ENCODE measurements at places on chromosomes 11 and 22. TPM values are rescaled to one million over a fixed set of nuclear protein-coding genes. Genes with fewer than 3 reads are reported as not detected.

DNA sequence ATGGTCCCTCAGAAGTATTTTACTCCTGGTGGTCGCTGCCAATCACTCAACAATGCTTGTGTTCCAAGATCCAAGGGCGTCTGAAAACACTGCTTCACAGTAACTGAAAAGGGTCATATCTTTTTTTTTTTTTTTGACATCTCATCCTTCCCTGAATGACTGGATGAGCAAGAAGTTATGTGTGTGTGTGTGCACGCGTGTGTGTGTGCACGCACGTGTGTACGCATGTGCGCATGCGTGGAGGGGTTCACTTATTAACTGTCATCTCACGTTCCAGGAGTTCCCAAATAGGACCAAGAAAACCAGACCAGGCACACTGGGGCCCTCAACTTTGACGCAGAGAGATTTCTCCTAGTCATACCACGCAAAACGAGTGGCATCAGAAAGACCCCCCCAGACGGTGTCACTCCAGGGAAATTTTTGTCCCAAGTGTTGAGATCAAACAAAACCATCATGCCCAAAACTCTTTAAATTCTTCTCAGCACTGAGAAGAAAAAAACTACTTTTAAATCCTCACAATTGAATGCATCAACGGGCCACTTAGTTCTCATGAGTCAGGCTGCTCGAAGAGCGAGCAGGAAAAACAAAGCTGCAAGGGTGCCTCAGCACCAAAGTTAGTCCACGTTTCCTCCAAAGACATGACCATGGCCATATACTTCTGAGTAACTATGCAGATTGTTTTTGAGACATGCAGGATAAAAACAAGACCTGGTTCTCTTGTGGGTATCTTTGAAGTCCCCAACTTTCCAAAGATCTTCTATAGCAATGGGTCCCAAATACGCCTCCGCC is 12.9 kb downstream of the MN1 start:
- no peaks in the 10 kb centered on the region for H3K36me3 ChIP-seq
- no peak overlapping the region for H3K4me3 ChIP-seq
- H3K27me3 ChIP-seq, result peaks cover 3% of the 10 kb centered on the region
- DNase-seq, result no peak
- no peaks in the 10 kb centered on the region for H3K4me1 ChIP-seq

DNA sequence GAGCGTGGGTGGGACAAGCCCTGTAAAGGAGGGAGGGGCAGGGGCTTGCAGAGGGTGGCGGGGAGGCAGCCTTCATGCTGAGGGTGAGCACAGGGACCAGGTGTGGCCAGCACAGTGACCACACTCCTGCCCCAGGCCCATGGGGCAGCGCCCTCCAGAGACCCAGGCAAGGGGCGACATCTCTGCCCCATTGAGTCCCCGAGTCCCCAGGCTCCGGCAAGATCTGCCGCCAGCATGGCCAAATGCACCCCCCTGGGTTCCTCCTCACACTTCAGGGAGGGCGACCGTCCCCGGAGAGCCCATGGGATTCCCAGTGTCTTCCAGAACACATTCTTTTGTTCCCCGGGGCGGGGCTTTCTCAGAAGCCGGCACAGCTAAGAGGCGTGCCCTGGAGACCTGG is 362.5 kb downstream of the TBC1D22A start:
- H3K36me3 ChIP-seq, result no peaks in the 10 kb centered on the region
- no peak overlapping the region for H3K27ac ChIP-seq
- DNase-seq, result no peak
- no peak overlapping the region for H3K4me3 ChIP-seq

DNA sequence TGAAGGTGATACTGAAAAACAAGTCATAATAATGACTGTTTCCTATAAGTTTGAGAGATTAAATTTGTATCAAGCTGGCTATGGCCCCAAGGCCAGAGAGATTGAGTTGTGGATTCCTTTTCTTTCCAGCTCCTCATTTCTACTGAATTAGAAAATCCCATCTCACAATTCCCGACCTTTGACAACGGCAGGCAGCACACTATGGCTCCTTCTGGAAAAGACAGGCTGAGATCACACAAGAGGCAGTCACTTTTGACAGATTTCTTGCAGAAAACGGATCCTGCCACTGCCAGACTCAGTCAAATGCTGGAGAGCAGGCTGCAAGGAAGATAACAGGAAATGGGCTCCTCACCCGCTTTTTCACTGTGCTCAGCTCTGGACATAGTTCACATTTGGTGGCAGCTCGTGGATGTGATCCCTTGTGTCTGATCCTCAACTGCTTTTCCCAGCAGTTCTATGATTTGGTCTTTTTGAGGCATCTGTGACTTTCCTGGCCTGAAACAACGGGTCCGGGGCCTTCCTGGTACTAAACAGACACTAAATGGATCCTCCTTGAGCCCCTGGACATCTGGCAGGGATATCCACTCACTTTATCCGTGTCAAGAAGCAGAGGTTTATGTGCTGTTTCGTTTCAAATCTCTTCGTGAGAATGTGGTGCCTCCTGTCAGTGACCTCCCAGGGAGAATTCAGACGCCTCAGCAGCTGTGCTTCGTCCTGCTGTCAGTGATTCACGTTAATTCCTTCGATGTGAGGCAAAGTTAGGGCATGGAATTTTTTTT is 26.1 kb upstream of the RTL6 start:
- H3K27me3 ChIP-seq, result no peaks in the 10 kb centered on the region
- H3K4me1 ChIP-seq, result no peaks in the 10 kb centered on the region
- no peaks in the 10 kb centered on the region for H3K36me3 ChIP-seq
- H3K27ac ChIP-seq, result no peak overlapping the region

GRCh38 chr22:50202130-50202666 is 1.4 kb downstream of the SELENOO start:
- peaks cover 18% of the 10 kb centered on the region for H3K36me3 ChIP-seq
- H3K4me3 ChIP-seq, result peak overlapping the region; percentile 41

DNA sequence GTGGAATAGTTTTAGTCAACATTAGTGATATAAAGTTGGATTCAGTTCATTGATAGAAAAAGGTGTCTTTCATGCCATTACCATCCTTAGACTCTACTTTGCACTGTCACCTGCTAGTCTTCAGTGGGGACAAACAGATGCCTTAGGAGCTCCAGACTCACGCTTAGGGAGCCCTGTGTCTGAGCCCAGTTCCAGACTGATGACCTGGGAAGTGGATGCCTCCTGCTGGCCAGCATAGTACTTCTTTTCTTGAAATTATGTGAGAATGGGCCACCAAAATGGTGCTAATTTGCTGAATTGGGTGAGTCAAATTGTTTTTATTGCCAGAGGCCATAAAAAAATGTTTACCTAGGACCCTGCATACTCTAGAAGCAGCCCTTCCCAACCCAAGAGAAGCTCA is 53.9 kb downstream of the NOX4 start:
- no peaks in the 10 kb centered on the region for H3K36me3 ChIP-seq
- no peak overlapping the region for H3K27ac ChIP-seq
- DNase-seq, result no peak
- no peaks in the 10 kb centered on the region for H3K4me1 ChIP-seq

GRCh38 chr22:40473703-40474102 is 103.3 kb downstream of the SGSM3 start:
- H3K4me1 ChIP-seq, result no peaks in the 10 kb centered on the region
- H3K36me3 ChIP-seq, result no peaks in the 10 kb centered on the region
- no peak overlapping the region for H3K4me3 ChIP-seq

- no peak overlapping the region for H3K27ac ChIP-seq
- H3K4me3 ChIP-seq, result no peak overlapping the region
- H3K4me1 ChIP-seq, result no peaks in the 10 kb centered on the region
- no peak for DNase-seq
- H3K36me3 ChIP-seq, result no peaks in the 10 kb centered on the region
Observed at GRCh38 chr11:125214601-125215565, 50.3 kb downstream of the PKNOX2 start.

- no peak overlapping the region for H3K4me3 ChIP-seq
- no peaks in the 10 kb centered on the region for H3K4me1 ChIP-seq
- H3K27ac ChIP-seq, result no peak overlapping the region
Observed at GRCh38 chr22:49295465-49295743, 532.3 kb downstream of the BRD1 start.

GRCh38 chr11:118514103-118514502 is 13.2 kb upstream of the TTC36 start:
- DNase-seq, result peak; percentile 34
- no peak overlapping the region for H3K4me3 ChIP-seq
- no peak overlapping the region for H3K27ac ChIP-seq
- peaks cover 84% of the 10 kb centered on the region for H3K36me3 ChIP-seq
- H3K27me3 ChIP-seq, result no peaks in the 10 kb centered on the region

DNA sequence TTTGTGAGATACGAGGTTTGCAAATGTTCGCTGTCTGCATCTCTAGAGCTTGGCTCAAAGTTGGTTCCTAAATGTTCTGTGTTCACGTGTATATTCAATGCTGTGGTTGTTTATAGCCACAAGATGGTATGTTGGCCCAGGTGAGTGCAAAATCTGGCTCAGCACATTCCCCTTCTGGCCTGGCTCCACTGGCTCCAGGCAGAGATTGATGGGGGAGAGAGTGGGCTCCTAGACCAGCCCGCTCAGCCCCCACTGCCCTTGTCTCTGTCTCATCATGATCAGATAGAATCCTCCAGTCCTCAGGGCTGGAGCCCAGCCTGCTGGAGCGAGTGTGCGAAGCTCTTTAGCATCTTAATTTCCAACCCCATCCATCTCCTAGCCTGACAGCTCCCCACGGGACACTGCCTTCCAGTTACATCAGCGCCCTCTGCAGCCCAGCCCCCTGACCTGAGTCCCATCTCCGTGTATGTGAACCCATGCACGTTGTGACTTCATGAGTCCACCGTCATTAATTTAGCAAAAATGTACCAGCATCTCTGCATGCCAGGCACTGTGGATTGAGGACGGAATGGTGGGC is 2.0 kb downstream of the P2RX3 start:
- no peaks in the 10 kb centered on the region for H3K36me3 ChIP-seq
- H3K27me3 ChIP-seq, result peaks cover 6% of the 10 kb centered on the region
- no peak overlapping the region for H3K4me3 ChIP-seq
- DNase-seq, result no peak
- H3K27ac ChIP-seq, result no peak overlapping the region

DNA sequence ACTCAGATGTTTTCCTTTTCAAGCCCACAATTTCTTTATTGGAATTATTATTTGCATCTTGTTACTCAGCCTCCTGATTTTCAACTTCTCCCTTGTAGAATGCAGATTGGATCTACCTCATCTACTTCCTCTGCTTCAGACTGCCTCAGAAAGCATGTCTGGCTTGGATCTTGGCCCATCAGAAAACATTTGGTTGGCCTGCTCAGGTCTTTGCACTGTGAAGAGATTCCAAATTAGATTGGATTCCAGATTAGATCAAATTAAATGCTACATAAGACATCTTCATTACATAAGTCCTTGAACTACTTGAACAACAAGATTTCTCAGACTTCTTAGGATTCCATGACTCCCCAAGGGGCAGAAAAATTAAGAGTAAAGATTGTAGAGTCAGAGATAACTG is 358.0 kb downstream of the DLG2 start:
- H3K36me3 ChIP-seq, result no peaks in the 10 kb centered on the region
- H3K27ac ChIP-seq, result no peak overlapping the region
- H3K4me1 ChIP-seq, result no peaks in the 10 kb centered on the region
- no peak overlapping the region for H3K4me3 ChIP-seq
- H3K27me3 ChIP-seq, result no peaks in the 10 kb centered on the region

DNA sequence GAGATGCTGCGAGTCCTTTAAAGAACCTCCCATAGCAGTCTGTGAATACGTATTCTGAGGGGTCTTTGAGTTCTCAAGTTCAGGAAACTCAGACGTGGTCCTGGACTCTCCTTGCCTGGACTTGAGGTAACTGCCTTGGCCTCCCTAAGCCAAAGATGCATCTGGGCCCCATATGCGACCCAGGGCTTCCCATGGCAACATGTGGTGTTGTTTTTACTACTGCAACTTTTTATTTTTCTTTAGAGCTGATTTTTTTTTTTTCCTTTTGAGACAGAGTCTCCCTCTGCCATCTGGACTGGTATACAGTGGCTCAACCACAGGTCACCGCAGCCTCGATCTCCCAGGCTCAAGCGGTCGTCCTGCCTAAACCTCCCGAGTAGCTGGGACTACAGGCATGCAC is 321.1 kb downstream of the ST3GAL4 start:
- H3K4me1 ChIP-seq, result no peaks in the 10 kb centered on the region
- no peak for DNase-seq
- H3K27ac ChIP-seq, result no peak overlapping the region
- H3K27me3 ChIP-seq, result peaks cover 2% of the 10 kb centered on the region
- no peak overlapping the region for H3K4me3 ChIP-seq
- H3K36me3 ChIP-seq, result no peaks in the 10 kb centered on the region

DNA sequence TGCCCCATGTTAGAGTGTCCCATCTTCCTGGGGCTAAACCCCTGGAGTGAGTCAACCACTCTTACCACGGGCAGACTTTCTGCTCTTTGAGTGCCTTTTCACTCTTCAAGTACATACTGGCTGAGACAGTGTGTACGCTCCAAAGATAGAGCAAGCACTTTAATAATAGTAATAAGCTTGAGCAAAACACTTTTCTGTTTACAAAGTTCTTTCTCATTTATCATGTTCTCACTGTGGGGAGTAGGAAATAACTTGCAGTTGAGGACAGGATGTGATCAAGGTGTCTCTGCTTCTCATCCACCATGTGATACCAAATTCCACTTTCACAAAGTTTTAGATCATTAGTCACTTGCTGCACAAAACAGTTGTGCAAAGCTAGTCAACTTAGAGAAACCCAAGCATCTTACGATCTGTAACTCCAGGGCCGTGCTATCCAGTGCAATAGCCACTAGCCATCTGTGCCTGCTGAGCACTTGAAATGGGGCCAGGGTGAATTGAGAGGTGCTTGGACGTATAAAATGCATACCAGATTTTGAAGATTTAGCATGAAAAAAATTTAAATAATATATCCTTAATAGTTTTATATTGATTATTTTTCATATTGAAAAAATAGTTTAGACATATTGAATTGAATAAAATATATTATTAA is 135.3 kb downstream of the KIF18A start:
- H3K4me3 ChIP-seq, result no peak overlapping the region
- no peaks in the 10 kb centered on the region for H3K4me1 ChIP-seq
- no peak for DNase-seq
- H3K36me3 ChIP-seq, result no peaks in the 10 kb centered on the region

DNA sequence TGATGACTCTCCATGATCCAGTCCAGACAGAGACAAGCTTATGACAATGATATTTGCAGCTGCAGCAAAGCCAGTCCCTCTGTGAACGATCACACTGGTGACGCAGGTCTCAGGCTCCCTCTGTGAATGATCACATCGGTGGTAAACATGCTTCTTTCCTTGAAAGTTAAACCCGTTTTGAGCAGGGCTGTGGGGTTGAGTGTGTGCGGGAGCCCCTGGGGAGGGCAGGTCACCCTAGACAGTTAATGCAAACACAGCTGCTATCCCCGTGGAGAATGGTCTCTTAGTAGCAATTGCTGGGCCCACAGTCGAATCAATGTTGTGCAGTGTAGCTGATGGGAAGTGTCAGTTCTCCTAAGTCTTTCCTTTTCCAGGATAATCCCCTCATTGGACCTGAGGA is 71.0 kb upstream of the KIRREL3 start:
- no peak for DNase-seq
- H3K4me1 ChIP-seq, result no peaks in the 10 kb centered on the region
- no peaks in the 10 kb centered on the region for H3K36me3 ChIP-seq
- no peak overlapping the region for H3K27ac ChIP-seq
- no peak overlapping the region for H3K4me3 ChIP-seq

GRCh38 chr11:20337526-20338154 is 25.9 kb upstream of the HTATIP2 start:
- H3K36me3 ChIP-seq, result no peaks in the 10 kb centered on the region
- H3K4me1 ChIP-seq, result no peaks in the 10 kb centered on the region
- H3K27me3 ChIP-seq, result peaks cover 37% of the 10 kb centered on the region

Gene CASP5
- total RNA-seq, result not detected

Gene MUC5AC
- not detected for total RNA-seq

Gene MAP6
- total RNA-seq, result 0.44 TPM

Gene TP53AIP1
- total RNA-seq, result not detected

Gene P4HA3
- total RNA-seq, result not detected

Gene ARL2
- total RNA-seq, result 16.5 TPM

Gene CATSPER1
- total RNA-seq, result not detected

Gene C1QTNF4
- total RNA-seq, result 1.3 TPM

Gene CABP4
- 13.2 TPM for total RNA-seq

Gene MMP1
- not detected for total RNA-seq

Gene SHISAL1
- not detected for total RNA-seq

Gene PRR5L
- total RNA-seq, result 15.1 TPM

Gene APOBEC3A
- total RNA-seq, result not detected

Gene FAT3
- not detected for total RNA-seq

Data from CD4-positive, CD25-positive, alpha-beta regulatory T cell (primary cell).